ENCODE measurements at places on chromosomes 2 and 18.

GRCh38 chr2:17620841-17621240, 80.3 kb downstream of the VSNL1 start:
- DNase-seq = peak; percentile 39

GRCh38 chr2:202158796-202159195, 79.6 kb downstream of the SUMO1 start:
- DNase-seq = peak; percentile 52

DNA sequence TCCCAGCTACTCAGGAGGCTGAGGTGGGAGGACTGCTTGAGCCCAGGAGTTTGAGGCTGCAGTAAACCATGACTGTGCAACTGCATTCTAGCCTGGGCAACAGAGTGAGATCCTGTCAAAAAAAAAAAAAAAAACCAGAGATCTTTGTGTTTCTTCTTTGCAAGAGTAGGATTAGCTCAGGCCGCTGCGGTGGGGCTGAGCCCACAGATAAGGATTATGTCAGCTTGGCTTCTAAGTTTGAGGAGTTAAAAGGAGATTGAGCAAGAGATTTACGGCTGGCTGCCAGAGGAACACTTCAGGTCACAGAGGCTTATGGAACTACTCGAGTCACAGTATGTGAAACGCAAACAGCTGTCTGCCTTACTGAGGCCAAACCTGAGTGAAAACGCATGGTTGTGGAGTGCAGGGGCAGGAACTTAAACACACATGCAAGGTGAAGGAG, 146.7 kb upstream of the L3MBTL4 start:
- DNase-seq = peak; percentile 59

- no peak for DNase-seq
These were observed 28.5 kb upstream of the DNAH7 start for GRCh38 chr2:196096982-196097745.

DNA sequence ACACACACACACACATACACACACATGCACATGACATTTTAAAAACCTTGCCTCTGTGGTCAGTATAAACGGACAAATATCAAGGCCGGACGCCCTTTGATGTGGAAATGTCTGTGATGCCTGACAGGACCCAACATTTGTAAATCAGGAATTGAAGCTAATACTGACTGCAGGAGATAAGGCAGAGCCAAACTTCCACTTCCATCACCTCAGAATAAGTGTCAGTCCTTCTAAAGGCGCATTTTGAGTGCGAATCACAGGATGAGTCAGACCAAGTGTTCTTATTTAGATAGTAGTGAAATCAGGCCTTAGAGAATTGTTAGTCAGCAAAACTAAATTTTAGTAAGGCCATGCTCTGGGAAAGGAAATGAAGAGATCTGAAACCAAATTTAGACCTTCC, 211.7 kb upstream of the LRATD1 start:
- peak; percentile 57 for DNase-seq

DNA sequence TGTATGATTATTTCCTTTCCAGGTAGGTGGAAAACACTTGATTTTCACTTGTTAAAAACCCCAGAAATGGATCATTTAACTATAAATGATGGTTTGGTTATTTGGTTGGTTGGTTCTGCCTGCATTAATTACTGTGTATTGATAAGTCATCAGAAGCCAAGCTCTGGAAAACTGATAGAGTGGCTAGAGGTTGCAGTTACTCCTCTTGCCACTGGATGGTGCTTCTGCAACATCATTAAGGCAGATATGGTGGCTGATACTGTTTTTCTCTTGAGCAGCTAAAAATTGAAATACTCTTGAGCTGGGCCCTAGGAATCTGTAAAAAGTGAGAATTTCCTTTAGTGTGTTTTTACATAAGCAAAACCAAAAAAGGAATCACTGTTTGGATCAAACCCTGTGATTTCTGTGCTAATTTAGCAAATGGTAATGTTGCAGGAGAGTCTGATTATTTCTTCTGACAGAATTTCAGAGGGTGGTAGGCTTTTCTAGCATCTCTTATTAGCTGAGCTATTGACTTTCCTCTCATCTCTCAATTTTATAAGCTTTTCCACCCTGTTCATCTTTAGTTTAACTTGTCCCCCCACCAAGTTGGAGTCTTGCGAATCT, 54.3 kb downstream of the RAB10 start:
- DNase-seq = peak; percentile 19

DNA sequence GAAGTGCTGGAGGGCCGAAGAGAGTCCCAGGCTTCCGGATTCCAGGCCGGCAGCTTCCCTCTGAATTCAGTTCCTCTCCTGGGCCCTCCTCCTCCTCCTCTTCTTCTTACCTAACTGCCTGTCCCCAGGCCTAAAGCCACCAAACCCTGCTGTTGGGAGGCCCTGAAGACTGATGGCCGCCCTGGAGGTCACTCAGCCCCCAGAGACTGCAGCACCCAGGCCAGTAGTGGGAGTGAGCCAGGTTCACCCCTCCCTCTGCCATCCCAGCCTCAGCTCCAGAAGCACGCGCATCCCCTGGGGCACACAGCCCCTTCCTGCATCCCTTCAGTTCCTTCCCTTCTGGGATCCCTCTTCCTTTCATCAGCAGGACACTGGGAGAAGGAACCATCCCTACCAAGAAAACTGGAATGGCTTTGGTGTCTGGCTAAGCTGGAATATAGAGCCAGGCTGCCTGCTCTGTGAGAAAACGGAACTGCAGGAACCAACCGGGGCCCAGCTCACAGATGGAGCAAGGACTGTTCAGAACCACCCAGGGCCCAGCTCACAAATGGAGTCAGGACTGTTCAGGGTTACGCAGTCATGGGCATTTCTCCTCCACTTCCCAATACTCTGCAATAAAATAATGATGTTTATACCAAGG, 127.4 kb downstream of the NDUFA10 start:
- DNase-seq = no peak

- DNase-seq = no peak
These were observed 103.4 kb upstream of the CWC22 start for GRCh38 chr2:180110469-180110868.

GRCh38 chr2:230010501-230010900, 58.2 kb downstream of the SLC16A14 start:
- no peak for DNase-seq

GRCh38 chr2:68632021-68632420, 11.4 kb upstream of the PROKR1 start:
- no peak for DNase-seq

DNA sequence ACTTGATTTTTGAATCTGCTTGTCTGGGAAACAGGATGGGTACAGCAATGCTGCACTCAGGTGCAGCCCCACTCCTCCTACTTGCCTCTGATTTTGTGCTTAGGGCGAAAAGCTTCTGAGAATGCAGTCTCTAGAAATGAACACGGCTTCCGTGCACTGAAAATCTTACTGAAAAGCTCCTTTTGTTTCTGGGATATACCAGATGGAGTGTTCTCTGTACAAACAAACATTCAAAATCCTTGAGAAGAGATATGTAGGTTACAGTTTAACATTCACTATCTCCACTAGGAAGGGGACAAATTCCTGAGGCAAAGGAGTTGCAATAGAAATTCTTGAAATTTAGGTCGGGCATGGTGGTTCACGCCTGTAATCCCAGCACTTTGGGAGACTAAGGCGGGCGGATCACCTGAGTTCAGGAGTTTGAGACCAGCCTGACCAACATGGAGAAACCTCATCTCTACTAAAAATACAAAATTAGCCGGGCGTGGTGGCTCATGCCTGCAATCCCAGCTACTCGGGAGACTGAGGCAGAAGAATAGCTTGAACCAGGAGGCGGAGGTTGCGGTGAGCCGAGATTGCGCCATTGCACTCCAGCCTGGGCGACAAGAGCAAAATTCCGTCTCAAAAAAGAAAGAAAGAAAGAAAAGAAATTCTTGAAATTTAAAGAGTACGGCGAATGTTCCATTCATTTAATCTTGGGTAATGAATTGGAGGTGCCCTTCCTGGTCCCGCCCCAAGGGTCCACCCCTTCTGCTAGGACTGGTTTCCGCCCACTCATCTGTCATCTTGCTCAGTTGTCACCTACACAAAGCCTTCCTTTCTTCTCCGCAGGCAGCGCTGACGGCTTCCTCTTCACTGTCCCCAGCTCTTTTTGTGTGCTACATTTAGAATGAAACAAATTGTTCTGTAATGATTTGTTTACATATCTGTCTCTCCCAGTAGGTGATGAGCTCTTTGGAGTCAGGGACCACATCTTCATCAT, 92.4 kb downstream of the SOCS6 start:
- no peak for DNase-seq

DNA sequence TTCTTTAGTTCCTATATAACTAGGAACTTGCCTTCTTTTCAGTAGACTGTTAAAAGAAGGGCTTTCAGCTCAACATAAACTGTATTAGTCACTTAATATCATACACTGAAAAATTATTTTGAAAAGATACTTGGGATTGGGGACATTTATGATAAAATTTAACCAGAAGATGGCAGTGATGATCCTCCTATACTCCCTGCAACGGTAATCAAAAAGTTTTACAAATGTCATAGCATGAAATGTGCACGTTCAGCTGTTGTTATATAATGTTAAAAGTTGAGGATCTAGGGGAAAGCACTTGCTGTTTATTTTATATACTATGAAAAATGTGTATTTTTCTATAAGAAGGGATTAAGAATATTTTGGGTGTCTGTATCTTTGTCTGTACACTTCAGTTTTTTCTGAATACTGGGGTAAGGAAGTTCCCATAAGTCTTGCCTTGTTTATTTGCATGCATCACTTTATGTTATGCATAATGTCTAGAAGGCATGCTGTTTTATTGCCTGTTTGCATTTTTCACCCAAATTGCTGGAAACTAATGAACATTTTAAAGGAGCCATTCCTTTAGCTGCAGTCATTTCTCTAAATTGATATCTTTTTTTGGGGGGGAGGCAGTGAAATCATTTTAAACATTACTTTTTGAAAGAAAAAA, 19.0 kb downstream of the DYNC1I2 start:
- DNase-seq = peak; percentile 24

GRCh38 chr2:86704459-86704971, 15.6 kb upstream of the RMND5A start:
- DNase-seq = peak; percentile 83

Data from fibroblast of skin of scalp (primary cell).